ENCODE measurements at places on chromosomes 1 and 21.

- DNase-seq: no peak
Measured at GRCh38 chr1:163320891-163321290, 863 bp upstream of the NUF2 start.

DNA sequence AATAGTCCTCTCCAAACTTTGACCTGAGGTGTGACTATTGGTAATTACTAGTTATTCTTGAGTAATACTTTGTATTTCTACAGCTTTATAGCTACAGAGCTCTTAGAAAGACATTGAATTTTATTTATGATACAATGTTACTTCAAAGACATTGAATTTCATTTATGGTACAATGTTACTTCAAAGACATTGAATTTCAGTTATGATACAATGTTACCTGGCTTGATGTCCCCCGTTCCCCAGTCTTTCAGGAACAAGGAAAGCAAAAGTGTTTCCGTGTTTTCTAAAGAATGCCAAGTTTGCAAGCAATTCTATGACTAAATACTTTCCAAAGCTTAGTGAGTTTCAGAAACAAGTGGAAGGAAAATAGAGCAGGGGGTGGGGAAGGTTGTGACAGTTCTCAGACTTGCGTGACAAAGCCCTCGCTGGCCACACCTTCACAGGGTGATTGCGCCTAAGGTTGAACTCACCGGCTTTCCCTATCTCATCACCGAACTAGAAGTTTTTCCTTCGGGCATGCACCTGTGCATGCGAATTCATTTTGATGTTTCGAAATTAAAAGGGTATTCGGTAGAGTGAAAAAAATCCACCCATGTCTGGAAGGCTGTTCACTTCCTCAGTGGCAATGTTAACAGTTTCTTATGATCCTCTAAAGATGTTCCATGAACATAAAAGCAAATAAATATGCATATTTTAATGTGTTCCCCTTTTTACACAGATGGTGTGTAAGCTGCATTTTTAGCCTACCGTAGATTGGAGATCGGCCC, 909 bp upstream of the PAXBP1 start:
- DNase-seq: peak; percentile 38

- DNase-seq: no peak
Measured at GRCh38 chr21:38605236-38605635, 107.0 kb upstream of the ERG start.

DNA sequence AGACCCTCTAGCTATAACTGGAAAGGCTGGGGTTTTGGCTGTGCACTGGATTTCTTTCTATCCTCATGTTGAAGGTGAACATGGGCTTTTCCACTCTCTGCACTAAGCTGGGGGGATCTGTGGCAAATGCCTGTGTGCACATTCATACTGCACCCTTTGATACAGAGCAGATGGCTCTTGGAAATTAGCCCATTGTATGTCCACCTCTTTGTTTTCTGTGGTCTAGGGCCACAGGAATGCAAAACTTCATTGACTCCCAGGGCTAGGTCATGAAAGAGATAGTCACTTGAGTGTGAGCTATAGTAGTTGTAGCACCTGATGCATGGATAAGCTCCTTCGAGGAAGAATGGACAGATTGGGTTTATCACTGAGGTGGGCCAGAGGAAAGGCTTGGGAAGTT, 5.7 kb upstream of the OR14A16 start:
- no peak for DNase-seq

- no peak for DNase-seq
Measured at GRCh38 chr1:186717286-186717685, 37.1 kb upstream of the PTGS2 start.

DNA sequence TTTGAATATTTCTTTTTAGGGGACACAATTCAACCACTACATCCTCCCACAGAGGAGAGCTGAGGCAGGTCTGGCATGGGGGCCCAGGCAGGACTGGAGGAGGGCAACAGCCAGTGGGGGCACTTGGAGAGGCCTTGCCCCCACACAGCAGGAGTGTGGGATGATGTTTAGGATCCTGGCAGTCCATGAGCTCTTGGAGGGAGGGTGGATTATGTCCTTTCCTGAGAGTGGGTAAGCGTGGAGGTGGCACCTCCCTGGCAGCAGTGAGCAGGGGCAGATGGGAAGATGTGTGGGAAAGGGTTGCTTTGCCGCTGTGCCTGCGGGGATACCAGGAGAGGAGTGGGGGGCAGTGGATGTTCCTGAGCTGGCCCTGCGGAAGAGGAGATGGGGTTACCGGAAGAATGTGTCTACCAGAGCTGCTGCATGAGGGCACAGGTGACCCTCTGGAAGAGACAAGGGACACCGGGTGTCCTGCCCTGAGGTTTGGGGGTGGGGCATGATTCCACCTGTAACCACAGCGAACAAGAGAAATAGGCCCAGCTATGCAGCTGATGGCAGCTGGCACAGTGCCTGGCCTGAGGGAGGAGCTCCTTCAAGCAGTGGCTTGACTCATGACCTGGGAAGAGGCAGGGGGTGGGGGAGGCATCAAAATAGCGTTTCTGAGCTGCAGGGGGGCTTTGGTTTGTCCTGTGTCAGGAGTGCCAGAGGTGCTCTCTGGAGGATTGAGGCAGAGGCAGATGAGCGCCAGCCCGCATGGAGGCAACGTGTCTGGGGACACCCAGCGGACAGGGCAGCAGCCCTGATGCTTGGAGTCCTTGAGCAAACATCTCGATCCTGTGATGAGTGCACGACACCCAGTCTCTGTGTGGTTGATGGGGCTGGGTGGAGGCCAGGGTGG, 123.9 kb upstream of the TMPRSS2 start:
- DNase-seq: no peak

- DNase-seq: no peak
Measured at GRCh38 chr1:211833174-211833820, 2.7 kb upstream of the LPGAT1 start.

DNA sequence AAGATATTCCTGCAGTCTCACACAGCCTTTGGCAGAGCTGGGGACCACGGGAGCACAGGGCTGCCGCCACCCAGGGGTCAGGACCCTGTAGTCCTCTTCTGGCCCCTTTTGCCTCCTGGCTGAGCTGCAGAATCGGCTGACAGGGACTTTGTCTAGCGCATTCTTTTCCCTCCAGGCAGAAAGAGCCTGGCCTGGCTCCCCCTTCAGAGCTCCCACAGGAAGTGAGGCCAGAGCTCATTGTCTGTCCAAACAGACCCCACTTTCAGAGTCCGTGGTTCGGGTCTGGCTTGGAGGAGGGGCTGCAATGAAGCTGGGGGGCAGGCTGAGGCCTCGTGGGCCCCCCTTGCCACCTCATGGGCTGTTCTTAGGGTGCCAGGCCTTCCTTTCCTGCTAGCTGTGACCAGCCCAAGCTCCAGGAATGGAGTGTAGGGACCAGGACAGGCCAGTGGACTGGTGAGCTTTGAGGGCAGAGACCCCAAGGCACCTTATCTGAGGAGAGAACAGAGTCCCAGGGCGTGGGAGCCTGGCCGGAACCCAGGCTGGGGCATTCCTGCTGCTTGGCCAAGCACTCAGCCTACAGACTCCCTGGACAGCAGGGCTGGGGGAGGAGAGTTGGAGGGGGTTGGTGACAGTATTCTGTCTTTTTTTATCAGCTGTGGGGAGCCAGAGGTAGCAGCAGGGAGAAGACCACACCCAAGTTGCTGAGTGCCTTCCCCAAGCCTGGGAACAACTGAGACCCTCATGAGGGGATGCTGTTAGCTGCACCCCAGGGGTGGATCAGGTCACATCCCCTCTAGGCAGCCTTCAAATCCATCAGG, 4.7 kb downstream of the CELSR2 start:
- DNase-seq: no peak

DNA sequence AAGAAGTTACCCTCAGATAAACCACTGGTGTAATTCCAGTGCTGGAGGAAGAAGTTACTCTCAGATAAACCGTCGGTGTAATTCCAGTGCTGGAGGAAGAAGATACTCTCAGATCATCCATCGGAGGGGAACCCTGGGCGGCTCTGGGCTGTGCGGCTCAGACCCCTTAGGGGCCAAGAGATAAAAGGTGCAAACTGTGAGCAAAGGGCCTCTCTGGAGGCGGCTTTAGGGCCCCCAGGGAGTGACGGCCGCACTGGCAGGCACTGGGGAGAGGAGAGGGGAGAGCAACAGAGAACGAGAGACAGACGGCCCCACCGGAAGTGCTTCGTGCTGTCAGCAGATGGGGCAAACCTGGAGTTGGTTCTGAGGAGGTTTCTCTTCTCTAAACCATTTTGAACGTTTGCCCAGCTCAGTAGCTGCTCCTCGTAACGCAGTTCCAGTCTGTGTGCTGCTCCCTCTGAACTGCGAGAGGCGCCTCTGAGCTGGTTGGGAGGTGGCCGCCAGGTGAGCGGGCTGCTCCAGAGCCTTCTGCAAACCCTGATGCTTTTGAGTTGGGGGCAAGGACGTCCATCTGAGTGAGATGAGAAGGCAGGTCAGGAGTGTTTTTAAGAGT, 62.6 kb upstream of the COL6A1 start:
- DNase-seq: no peak

- no peak for DNase-seq
Measured at GRCh38 chr1:44327679-44328491, 27.2 kb downstream of the ERI3 start.

DNA sequence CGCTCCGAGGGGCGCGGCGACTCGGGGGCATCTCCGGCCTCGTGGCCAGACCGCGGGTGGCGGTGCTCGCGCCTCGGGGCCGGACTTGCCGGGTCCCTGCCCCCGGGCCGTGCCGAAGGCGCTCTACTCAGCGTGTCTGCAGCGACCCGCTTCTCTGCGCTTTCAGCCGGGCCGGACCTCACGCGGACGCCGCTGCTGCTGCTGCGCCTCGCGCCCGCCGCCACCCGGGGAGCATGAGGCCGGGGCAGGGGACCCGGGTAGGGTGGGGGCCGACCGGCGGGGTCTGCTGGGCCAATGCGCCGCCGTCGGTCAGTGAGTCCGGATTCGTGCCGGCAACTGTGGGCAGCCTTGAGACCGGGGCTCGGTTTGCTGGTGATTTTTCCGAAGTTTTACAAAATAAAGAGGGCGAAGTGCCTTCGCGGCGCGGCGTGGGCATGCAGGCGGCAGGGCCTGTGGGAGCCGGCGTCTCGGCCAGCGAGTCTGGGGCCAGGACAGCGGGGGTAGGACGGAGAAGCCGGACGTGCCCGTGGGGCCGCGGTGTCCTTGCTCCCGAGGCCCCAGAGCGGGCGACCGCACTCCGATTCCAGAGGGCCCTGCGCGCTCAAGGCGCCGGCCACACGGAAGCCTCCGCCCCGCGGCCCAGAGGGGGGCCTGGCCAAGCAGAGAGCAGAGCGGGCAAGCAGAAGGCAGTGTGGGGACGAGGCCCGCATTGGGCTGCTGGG, 749 bp downstream of the FAM163A start:
- DNase-seq: no peak

DNA sequence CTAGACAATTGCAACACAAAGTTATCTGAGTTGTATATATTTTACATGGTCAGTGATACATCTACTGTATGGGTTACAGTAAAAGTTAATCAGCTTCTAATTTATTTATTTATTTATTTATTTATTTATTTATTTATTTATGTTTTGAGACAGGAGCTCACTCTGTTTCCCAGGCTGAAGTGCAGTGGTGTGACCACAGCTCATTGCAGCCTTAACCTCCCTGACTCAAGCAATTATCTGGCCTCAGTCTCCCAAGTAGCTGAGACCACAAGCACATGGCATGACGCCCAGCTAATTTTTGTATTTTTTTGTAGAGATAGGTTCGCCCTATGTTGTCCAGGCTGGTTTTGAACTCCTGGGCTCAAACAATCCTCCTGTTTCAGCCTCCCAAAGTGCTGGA, 241.6 kb downstream of the PTPRC start:
- DNase-seq: no peak

DNA sequence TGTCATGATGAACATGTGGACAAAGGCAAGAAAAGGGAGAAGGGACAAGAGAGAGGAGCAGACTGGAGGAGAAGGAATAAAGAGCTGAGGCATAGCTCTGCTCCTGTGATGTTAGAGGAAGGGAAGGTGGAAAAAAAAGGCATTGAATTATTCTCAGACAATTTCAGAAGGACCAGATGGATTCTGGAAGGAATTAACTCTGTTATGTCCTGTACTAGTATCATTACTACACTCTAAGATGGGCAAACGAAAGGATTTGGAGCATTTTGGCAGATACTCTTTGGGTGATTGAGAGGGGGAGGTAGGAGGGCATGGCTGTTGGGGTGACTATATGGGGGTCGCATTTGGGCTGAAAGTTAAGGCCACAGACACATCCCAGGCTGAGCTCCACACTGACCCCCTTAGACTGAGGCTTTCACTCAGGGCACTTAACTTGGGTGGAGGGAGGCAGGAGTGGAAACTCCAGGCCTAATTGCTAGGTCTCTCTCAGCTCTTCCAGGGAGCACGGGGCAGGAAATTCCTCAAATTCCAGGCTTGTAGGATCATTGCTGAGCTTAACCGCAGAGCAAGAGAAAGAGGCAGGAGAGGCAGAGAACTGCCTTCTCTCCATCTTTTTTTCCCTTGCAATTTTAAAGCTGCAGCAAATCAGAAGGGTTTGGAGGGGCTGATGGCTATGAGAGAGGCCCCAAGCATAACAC, 25.9 kb downstream of the KIRREL1 start:
- DNase-seq: no peak

- DNase-seq: no peak
Measured at GRCh38 chr21:14875704-14876523, 188.9 kb downstream of the NRIP1 start.

DNA sequence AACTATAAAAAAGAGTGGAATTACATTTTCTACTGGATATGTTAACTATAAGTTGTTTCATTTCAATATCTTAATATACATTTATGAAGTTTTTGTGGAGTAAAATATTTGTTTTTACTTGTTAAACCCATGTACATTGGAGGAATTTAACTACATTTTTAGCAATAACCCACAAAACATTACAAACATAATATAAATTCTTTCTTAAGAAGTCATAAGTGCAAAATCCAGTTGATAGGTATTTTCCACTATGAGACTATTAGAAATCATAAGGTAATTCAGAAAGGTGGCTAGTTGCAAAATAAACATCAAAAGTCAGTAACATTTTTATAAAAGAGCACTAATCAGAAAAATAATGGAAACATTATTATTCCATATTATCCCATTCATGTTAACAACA, 73.9 kb upstream of the RRP15 start:
- DNase-seq: no peak

GRCh38 chr1:205878026-205878425, 28.1 kb upstream of the PM20D1 start:
- no peak for DNase-seq

- no peak for DNase-seq
Measured at GRCh38 chr1:150083907-150084306, 16.3 kb downstream of the VPS45 start.

DNA sequence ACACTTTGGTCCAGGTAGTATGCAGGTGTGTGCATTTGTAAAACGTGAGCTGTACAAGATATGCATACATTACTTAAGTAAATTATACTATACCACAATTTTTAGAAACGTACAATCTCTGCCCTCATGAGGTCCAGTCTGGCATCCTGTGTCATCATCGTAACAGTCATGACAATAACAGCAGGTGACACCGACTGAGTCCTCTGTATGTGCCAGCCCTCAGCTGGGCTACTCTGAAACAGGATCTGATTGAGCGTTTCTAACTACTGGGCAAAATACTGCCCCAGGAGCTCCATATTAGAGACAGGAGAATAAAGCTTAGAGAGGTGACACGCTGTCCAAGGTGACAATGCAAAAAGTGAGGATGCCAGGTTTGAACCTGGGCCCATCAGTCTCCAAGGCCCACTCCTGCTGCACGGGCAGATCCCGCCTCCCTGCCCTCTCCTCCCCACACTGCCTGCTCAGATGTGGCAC, 47.2 kb upstream of the ECE1 start:
- no peak for DNase-seq

GRCh38 chr1:59143811-59144210, 153.1 kb upstream of the FGGY start:
- DNase-seq: no peak

GRCh38 chr1:167543199-167543990, 10.2 kb downstream of the CREG1 start:
- DNase-seq: no peak
